ENCODE measurements at places on chromosomes 3 and 15.

DNA sequence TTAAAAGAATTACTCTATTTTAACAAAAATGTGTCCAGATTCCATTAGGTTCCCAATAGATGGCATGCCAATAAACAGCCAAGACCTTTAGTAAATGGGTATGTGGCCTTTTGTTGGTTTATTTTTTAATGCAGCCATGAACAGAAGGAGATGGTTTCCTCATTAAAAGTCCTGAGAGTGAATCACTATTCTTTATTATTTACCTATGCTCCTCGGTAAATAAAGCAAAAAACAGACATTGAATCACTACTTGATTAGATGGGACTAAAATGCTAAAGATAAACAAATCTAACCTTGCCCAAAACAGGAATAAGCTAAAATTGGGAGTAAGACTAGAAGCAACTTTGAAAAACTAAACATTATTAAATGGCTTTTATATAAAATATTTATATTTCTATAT lies 94.2 kb downstream of the TNIK start:
- no peak for DNase-seq

DNA sequence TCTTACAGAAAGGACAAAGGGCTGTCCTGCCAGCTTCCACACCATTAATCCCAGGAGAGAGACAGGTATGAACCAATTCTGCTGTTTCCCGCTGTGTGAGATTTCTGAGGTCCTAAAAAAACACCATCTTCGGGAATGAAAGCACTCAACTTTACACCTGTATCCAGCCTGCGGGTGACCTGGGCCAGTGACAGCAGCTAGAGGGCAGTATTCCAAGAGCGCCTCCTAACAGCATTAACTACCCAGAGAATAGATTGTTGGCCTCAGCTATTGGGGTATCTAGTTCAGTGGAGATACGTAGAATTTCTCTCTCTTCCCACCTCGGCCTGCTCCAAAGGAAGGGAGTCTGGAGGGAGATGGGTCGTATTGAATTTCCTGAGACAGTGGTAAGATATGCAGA lies 55.1 kb downstream of the WDR76 start:
- DNase-seq = no peak

- no peak for DNase-seq
Measured at GRCh38 chr3:145333931-145334330, 827.1 kb downstream of the PLOD2 start.

GRCh38 chr15:70618929-70619328 lies 144.4 kb downstream of the UACA start:
- DNase-seq = no peak

Measured in esophagus squamous epithelium (tissue), 5 donors.